HuH-7 (cell line): ENCODE measurements at places on chromosomes 1 and 21.

DNA sequence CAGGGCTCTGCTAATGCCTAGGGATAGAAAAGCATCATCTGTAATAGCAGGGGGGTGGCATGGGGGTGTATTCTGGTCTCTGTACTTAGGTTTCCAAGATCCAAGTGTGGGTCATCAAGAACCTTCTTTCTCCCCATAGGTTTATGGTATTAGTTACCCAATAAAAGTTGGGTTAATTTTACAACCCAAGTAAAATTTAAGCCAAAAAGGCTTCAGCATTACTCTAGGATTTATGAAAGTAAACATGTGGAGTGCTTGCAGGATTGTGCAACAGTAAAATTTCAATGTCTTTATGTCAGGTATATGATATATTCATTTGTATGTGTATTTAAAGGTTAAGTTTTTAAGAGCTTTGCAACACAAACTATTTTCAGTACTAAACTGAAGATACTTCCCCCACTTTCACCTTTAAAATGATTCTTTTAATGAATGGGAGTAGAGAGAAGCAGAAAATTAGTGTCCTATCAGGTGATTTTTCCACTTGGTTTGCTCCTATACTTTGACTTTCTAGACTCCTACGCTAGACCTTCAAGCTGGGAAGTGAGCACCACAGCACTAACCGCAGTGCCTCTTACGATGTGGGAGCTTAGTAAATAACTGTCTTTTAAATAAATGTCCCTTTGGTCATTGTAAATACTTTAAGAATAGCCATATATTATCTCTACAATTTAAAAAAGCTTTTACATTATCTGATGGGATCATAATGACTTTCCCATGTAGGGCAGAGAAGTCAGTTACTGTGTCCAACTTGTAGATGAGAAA lies 67.8 kb upstream of the UBE2U start:
- no peak for DNase-seq

DNA sequence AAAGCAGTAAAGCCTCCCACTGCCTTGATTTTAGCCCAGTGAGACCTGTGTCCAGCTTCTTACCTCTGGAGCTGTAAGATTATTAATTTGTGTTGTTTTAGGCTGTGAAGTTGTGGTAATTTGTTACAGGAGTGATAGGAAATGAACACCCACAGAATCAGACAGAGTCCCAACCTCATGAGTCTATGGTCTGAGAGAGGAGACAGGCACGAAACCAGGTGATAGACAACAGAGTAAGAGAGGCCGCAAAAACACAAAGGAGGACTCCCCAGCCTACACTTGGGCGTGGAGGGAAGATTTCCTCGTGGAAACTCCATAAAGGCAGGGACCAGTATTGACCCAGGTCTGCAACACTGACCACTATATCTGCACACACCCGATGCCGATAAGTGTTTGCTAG lies 234.6 kb upstream of the JUN start:
- DNase-seq, result no peak

GRCh38 chr1:59638231-59638711 lies 176.5 kb upstream of the HOOK1 start:
- DNase-seq, result no peak

DNA sequence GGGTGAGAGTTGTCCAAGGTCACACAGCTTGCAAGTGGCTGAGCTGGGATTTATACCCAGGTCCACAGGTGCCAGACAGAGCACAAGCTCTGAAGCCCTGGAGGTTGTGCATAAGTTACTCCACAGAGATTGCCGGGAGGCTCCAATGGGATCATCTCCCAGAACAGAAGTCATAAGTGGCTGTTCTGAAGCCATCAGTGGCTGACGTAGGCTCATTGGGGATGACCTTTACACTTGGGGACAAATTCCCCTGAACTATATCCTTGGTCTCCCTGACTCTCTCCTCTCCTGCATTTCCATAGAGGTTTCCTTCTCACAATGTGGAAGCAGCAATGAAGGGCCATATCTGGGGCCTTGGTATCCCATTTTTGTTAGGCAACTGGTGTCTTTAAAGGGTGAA lies 37.0 kb upstream of the IFNLR1 start:
- DNase-seq, result no peak

GRCh38 chr21:40047993-40048730 lies 180.9 kb downstream of the PCP4 start:
- DNase-seq, result no peak

- DNase-seq, result no peak
Observed at GRCh38 chr21:40733024-40733397, 113.9 kb downstream of the DSCAM start.

DNA sequence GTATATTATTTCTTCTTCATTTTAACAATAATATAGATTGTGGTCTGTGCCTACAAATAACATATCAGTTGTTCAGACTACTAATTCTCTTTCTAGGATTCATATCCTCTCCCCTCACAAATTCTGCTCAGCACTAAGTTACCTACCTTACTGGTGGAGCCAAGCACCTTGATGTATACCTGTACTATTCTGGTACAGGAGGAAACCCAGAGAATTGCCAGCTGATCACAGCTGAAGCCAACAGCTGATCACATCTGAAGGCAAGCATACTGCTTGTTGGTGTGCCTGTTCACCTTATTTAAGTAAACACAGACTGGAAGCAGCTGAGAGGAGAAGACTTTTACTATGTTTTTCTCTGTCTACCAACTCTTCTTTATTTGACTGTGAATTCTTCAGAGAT lies 101.8 kb downstream of the PBX1 start:
- no peak for DNase-seq

GRCh38 chr1:245774196-245774595 lies 619.4 kb downstream of the KIF26B start:
- no peak for DNase-seq

GRCh38 chr1:25797939-25798338 lies 2.1 kb upstream of the SELENON start:
- DNase-seq, result peak; percentile 92

DNA sequence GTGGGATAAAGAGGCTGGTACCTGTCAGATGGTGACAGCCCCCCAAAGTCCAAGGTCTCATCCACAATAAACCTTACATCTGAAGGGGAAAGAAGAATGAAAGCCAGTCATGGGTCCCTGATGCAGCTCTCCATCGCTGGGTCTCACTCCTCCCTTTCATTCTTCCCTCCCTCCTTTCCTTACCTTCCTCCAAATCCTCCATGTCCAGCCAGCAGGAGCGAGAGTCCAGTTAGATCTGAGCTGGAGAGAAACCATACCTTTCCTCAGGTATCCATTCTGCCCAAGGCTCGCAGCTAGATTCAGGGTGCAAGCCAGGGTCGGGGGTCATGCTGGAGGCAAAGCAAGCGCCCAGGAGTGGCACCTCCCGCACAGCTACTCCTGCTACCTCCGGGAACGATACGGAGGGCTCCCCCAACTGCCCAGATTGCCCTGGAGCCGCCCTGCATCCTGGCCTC lies 421 bp downstream of the PSRC1 start:
- no peak for DNase-seq

GRCh38 chr1:236524895-236525184 lies 1.1 kb downstream of the LGALS8 start:
- DNase-seq, result no peak

DNA sequence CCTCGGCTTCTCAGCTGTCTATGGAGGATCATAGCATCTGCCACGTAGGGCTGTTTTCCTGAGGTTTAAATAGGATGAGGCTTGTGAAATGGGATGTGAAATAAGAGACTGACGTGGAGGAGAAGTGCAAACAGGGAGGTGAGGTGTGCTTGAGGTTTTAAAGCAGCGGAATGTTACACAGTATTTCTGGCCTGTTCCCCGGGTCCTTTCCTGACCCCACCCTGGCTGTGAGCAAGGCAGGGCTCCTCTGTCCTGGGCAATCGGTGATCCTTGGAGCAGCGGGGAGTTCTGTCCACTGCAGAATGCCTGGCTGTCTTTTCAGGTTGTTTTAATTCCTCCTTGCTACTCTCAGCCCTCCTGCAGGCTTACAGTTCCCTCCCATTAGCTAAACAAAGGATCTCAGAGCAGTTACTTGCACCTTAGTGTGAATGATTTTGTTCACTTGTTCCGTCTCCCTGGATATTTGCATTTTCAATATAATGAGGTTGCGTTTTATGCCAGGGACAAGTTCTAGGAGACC lies 38.6 kb downstream of the LHX4 start:
- no peak for DNase-seq

GRCh38 chr1:208834381-208835096 lies 590.4 kb upstream of the PLXNA2 start:
- DNase-seq, result no peak

- DNase-seq, result no peak
Observed at GRCh38 chr1:34794001-34794789, 1.4 kb downstream of the GJA4 start.

- DNase-seq, result no peak
Observed at GRCh38 chr1:100075773-100076172, 57.0 kb downstream of the SASS6 start.

- DNase-seq, result no peak
Observed at GRCh38 chr21:9738527-9738926, 782.9 kb upstream of the TPTE start.

GRCh38 chr21:39048574-39048973 lies 134.7 kb downstream of the PSMG1 start:
- DNase-seq, result no peak

GRCh38 chr21:28532446-28532845 lies 460.2 kb downstream of the LTN1 start:
- no peak for DNase-seq

DNA sequence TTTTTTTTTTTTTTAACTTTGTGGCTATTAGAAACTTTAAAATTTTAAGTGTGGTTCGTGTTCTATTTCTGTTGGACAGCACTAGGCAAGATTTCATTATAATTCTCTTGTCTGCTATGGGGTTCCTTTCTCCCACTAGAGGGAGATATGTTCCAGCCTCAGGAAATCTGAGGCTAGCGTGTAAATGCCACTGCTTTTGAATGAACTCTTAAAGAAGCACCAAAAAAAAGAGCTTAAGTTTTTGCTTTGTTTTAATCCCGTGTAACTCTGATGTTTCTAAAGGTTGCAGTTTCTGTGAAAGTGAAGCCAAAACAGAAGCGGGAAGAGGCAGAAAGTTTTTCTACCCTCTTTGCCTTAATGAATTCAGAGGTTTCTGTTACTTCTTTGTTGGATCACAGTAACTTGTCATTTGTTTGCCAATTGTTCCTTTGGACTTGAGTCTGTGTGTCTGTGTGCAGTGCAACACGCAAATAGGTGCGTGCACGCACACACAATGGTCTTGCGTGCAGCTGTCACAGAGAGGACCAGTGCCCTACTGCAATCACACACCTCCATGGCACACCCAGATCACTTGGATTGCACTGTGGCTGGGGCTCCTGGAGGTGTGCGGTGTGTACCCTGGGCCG lies 32.3 kb downstream of the HHAT start:
- peak; percentile 39 for DNase-seq

DNA sequence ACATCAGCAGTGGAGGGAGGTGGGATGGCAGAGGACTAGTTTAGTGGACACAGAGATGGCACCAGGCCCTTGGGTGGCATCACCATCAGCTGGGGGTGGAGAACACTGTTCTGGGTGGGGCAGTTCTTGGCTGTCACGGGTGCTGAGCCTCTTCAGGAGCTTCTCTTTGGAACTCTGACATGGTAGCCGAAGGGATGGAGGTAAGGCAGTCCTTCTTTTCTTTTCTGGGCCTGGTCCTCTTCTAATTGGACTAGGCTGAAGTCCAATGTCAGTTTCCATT lies 8.3 kb upstream of the MEF2D start:
- no peak for DNase-seq

DNA sequence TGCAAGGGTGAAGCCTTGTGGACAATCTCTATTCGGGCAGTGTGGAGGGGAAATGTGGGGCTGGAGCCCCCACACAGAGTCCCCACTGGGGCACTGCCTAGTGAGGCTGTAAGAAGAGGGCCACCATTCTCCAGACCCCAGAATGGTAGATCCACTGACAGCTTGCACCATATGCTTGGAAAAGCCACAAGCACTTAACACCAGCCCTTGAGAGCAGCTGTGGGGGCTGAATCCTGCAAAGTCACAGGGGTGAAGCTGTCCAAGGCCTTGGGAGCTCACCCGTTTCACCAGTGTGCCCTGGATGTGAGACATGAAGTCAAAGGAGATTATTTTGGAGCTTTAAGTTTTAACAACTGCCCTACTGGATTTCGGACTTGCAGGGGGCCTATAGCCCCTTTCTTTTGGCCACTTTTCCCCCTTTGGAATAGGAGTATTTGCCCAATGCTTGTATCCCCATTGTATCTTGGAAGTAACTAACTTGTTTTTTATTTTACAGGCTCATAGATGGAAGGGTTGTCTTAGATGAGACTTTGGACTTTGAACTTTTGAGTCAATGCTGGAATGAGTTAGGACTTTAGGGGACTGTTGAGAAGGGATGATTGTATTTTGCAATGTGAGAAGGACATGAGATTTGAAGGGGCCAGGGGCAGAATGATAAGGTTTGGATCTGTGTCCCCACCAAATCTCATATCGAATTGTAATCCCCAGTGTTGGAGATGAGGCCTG lies 16.3 kb upstream of the COL6A1 start:
- no peak for DNase-seq

- DNase-seq, result no peak
Observed at GRCh38 chr1:159913451-159914192, 11.7 kb downstream of the TAGLN2 start.

GRCh38 chr21:43745772-43746517 lies 27.0 kb downstream of the PDXK start:
- no peak for DNase-seq

DNA sequence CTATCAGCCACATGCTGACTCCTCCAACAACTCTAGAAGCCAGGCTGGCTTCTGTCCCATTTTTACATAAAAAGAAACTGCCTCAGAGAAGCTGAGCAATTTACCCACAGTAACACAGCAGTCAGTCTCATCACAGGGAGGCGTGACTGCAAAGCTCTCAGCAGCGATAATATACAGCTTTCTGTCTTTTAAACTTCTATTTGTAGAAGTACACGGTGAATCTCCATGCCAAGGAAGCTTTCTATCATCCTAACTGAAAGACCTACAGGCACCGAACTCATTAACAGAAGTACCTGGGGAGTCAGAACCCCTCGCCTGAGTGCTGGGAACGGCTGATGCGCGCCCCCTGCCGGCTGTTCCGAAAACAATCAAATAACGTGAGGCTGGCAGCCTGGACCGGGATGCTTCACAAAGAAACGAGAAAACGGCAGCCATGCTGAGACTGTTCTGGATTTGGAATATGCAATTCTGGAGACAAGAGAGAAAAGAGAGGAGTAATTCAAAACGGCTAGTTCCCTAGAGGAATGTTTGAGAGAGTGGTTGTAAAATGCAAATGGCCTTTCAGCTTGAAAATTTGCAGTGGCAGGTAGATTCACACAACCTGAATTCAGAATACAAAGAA lies 43.5 kb upstream of the RAB4A start:
- peak; percentile 82 for DNase-seq

DNA sequence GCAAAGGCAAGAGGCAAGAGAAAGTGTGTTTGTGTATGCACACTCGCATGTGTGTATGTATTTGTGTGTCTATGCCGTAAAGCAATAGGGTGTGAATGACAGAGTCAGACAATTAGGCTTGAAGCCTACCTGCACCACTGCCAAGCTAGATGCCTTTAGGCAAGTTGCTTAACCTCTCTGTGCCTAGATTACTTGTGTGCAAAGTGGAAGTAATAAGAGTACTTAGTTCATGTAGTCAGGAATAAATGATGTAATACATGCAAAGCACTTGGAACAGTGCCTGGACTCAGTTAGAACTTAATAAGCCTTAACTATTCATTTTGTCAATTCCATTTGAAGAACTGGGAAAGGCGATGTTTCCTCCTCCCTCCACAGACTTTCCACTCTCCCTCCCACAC lies 31.7 kb downstream of the LAMB3 start:
- no peak for DNase-seq

- DNase-seq, result no peak
Observed at GRCh38 chr1:51843948-51844347, 34.6 kb downstream of the NRDC start.
